ENCODE measurements at places on chromosomes 16 and 17.

DNA sequence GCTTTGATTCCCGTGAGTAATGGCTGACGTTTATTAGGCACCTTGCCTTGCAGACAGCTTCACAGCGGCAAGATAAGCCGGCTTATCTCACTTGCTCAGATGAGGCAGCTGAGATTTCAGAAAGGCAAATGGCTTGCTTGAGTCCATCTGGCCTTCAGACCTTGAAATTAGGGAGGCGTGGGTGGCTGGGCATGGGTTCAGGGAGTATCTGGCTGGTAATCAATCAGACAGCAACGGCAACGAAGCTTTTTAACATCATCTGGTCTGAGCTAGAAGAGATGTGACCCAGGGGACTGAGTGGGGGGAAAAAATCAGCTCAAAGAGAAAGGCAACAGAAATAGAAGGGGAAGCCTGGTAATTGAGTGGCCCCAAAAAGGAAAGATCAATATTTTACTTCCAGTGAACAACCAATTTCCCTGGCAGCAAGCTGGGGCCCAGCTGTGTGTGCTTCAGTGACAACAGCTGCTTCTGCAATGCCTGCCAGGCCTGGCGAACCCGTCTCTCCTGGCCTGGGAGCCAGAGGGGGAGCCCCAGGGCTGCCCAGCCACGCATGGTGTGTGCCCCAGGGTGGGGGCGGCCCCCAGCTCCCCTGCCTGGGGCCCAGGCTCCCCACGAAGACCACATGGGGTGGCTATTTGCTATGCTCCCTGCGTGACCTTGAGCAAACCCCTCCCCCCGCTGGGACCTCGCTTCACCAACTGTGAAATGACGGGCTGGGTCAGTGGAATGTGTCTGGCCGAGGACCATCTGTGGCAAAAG is 34.0 kb downstream of the RAB11FIP4 start:
- no peak for DNase-seq

GRCh38 chr16:16124438-16124837 is 98.9 kb downstream of the ABCC6 start:
- no peak for DNase-seq

GRCh38 chr17:39740357-39741111 is 2.8 kb downstream of the GRB7 start:
- no peak for DNase-seq

DNA sequence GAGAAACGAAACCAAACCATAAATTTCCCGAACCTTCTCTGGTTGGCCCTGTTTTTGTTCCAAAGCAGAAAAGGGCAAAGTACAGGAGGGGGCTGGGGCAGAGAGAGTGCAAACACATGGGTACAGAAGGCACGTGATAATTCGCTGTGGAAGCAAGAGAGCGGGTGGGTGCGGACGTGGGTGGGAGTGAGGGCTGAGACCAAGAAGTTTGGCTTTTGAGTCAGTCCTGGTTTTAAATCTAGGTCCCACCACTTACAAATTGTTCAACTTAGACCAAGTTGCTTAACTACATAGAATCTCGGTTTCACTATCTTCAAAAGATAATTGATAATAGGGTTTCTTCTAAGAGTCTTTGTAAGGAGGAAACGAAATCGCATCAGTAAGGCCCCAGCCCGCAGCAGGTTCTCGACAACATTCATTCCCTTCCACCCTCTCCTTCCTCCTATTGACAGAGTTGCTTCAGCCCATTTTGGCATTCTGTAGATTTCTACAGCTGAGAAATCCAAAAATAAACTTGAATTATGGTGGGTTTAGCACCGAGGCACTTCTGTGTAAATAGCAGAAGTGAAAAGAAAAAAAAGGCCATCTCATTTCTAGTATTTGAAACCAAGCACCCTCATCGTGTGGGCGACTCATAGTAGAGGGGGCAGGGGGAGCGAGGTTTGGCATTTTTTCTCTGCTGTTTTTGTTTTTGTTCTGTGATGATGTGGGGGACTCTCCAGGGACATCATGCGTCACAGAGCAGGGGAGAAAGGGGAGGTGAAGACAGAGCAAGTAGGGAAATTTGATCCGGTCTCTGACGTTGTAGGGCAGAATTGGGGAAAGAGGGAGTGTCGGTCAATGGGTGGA is 33.6 kb upstream of the CCR7 start:
- DNase-seq, result peak; percentile 96

- DNase-seq, result no peak
These were observed 742 bp upstream of the SLC9A5 start for GRCh38 chr16:67248073-67248400.

- DNase-seq, result no peak
These were observed at the start of gene SP6 for GRCh38 chr17:47850692-47851573. TSS of gene SP6 (minus strand) at chr17:47851163. CDS start at chr17:47848429, 2,734 bp downstream.

DNA sequence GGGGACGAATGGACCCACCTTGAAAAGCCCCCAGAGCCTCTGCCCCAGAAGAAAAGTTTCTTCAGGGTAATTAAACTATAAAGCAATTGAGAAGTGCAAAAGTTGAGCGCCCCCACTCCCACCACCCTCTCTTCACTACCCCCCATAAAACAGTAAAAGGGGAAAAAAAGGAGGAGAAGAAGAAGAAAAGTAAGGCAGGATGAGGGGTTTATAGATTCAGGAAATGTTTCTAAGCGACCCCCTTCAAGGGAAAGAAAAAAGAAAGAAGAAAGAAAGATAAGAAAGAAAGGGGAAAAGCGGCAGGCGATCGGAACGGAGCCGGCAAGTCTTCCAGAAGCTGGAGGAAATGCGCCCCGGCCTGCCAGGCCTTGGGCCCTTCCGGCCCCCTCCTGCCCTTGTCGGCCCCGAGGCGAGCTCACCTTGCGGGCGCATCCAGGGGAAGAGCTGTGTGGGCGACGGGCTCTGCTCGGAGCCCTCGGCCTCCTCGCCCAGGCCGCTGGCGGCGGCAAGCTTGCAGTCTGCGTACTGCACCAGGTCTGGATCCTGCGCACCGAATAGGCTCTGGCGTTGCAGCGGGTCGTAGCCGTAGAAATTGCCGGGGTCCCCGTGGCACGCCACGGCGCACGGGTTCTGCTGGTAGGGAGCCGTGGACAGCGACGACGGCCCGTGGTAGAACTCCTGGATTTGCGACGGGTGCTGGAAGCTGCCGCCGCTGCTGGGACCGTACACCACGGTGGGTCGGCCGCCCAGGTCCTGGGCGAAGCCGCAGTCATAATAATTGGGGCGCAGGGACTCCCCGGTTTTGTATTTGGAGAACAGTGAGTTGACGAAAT is 1.0 kb downstream of the HOXB8 start:
- DNase-seq, result no peak

DNA sequence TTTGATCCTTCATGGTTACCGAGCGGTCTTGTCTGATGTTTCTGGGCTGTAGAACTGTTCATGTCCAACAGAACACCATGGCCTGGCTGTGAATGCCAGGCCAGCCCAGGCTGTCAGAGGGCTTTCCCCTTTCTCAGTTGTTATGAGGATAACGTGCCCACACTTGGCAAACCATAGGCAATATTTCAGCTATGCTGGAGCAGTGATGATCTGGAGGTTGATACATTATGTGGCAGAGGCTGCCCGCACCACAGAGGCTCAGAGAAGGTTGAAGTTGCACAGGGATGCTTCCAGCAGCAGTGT is 92.9 kb downstream of the C16orf78 start:
- no peak for DNase-seq

GRCh38 chr16:3143598-3144320 is 8.9 kb downstream of the ZNF213 start:
- no peak for DNase-seq

GRCh38 chr16:12310286-12310685 is 333.8 kb downstream of the SNX29 start:
- DNase-seq, result no peak

DNA sequence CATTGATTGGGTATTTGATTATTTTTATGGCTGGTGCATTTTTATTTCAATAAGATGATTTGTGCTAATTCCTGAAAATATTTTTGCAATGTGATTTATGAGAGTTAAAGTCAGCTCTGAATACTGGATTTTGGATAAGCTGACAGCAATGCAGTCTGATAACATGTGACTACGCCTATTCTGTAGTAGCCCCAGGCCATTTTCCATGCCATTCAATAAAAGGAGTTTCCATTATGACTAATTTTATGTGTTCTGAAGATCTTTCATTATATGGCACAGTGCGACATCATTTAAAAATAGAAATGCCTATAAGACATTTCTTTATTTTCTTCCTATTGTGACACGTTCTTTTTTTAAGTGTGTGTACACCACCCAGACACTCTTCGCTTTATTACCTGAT is 46.3 kb downstream of the KCNJ2 start:
- no peak for DNase-seq

- DNase-seq, result no peak
These were observed 3.1 kb upstream of the ADCY7 start for GRCh38 chr16:50263060-50263909.

GRCh38 chr16:86854058-86854621 is 275.8 kb downstream of the FOXL1 start:
- no peak for DNase-seq

DNA sequence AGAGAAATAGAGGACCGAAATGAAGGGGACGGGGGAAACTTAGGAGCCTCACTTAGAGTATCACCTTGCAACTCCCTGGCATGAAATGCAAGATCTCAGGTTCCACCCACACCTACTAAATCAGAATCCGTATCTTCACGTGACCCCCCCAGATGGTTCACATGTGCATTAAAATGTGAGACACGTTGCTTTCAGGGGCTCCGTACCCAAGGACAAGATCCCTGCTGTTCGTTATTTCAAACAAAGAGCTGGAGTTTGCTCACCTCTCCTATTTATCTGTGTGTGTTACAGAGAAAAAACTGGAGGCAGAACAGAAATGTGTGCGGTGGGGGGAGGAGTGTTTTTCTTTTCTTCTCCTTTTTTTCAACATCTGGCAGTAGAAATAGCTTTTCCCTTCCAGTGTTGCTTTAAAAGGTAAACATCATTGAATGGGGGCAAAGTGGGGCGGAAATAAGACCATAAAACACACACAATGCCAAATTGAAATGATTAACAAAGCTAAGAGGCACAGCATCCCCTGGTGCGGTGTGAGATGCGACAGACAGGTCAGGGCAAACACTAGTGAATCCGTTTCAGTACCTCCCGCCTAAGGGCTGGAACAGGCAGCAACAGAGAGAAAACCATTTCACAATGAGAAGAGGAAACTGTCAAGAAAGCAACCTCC is 145.4 kb downstream of the SOX9 start:
- DNase-seq, result no peak

DNA sequence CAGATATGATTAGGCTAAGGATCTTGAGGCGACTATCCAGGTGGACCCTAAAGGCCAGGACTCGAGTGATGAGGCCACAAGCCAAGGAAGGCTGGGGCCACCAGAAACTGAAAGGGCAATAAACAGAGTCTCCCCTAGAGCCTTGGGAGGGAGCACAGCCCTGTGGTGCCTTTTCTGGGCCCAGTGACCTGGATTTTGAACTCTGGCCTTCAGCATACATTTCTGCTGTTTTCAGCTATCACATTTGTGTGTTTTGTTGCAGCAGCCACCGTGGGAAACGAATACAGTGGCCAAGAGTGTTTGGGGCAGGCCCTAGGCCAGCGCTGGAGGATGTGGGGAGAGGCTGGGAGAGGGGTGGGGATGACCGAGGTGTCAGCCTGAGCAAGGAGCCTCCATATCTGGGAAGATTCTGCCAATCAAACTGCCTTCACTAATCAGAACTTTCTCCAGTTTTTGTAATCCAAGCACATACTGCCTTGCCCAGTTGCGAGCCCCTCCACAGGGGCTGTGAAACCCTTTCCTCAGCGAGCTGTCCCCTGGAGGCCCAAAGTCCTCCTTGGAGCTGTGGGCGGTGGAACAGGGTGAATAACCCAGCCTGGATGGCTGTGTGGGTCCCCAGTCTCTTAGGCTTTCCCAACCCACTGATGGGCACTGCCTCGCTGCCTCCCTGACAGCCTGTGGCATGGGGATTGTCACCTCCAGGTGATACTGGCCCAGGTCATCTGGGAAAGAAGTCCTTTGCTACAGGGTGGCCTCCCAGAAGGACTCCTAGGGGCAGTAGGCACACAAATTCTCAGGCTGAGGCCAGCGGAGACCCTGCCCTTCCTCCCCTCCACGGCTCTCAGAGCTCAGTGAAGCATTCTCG is 16.8 kb downstream of the B9D1 start:
- no peak for DNase-seq

- no peak for DNase-seq
These were observed 26.3 kb downstream of the WSB1 start for GRCh38 chr17:27320222-27320560.

DNA sequence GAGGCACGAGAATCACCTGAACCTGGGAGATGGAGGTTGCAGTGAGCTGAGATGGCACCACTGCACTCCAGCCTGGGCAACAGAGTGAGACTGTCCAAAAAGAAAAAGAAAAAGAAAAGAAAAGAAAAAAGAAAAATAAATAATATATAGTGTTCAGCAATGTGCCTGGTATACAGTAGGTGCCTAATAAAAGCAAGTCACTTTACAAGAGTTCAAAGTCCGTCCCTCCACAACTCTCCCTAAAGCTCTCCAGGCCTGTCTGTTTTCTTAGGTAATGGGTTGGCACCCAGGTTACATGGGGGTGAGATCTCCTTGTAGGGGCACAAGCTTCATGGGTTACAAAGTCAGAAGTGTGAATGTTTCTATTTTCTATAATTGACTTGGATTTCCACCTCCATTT is 16.6 kb upstream of the ANKRD40CL start:
- no peak for DNase-seq

- peak; percentile 86 for DNase-seq
These were observed at the start of gene SDR42E1 for GRCh38 chr16:82011199-82011641. TSS of gene SDR42E1 (minus strand) at chr16:82011470. CDS start at chr16:82000858, 10,612 bp downstream.

- DNase-seq, result no peak
These were observed 74.7 kb upstream of the SDK2 start for GRCh38 chr17:73718912-73719311.

DNA sequence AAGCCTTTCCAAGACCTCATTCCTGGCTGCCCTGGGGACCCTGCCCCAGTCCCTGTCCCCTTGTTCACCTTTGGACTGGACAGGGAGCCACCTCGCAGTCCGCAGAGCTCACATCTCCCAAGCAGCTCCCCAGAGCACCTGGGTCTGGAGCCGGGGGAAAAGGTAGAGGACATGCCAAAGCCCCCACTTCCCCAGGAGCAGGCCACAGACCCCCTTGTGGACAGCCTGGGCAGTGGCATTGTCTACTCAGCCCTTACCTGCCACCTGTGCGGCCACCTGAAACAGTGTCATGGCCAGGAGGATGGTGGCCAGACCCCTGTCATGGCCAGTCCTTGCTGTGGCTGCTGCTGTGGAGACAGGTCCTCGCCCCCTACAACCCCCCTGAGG is 38.7 kb upstream of the IL21R start:
- DNase-seq, result no peak

DNA sequence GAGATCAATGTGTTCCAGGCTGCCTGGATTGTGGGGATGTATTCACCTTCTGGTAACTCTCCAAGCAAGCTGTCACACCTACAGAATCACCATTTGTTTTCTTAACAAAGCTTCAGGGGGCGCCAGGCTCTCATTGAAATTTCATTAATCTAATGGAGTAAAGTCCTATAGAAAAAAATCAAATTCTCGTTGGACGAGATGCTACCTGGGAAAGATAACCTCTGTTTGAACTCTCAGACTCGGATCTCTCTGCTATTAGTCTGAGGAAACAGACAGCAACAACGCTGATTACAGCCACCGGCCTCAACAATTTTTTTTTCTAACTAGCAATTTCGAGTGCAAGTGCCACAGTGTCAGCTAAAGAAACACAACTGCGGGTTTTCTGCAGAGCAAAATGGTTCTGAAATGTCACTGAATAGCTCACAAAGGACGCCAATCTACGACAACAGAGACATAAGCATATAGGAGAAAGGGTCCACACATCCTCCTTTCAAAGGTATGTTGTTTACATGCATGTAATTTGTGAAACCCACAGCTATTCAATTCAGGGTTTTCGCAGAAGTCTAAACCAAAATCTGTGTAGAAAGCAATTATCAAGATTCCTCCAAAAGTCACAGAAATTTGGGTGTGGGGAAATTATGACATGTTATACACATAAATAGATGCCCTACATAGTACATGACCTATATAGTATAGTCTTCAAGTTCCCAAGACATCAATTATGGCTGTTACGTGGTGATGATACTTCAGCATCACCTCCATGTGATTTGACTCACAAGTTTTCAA is 135.8 kb downstream of the SKAP1 start:
- no peak for DNase-seq

Data from GM12865 (cell line).